Activated T-helper 1 cell treated with anti-CD3 and anti-CD28 coated beads, Interleukin-12 subunit alpha, Interleukin-12 subunit beta, Interleukin-2, Interleukin-4 antibody, amounts not matched to agents 30 ng/mL and 10 ng/mL and 1 ng/mL, durations not matched to agents 14 hours and 24 hours and 36 hours (primary cell): ENCODE measurements at places on chromosomes 11 and 22.

DNA sequence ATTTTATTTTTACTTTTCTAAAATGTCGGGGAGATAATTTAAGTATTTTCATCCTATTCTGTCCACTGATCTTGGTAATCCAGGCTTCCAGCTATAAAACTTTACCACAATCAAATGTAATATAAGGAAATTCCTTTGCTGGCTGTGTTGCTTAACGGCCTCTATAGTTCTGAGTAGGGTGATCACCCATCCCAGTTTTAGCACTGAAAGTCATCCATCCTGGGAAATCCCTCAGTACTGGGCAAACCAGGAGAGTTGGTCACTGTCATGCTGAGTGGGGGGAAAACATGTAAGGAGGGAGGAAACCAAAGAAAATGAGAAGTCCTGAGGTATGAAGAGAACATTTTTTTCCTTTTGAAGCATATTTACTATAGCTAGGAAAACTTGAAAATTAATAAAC, 12.8 kb upstream of the BACE1-AS start:
- DNase-seq: no peak

- no peak for DNase-seq
Measured at GRCh38 chr11:126607374-126607773, 251.9 kb downstream of the ST3GAL4 start.

- DNase-seq: no peak
Measured at GRCh38 chr11:105023003-105023402, at the start of gene CASP5. CASP5 (minus strand) TSS chr11:105023168; CDS start chr11:105023136, 32 bp downstream.

DNA sequence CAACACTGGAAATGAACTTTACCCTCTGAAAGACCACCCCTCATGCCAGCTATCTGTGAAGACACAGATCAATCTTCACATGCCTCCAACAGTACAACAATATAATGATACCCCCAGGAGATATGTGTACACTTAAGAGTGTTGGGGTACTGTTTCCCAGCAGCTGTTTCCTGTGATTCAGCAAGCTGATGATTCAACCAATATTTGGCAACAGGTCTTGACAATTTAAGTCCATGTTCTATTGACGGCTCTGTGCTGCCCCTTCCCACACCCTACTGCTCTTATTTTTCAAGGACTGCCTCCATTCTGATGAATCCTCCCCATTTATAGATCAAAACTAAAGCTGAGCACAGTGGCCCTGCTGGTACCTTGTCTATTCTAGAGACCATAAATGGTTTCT, 6.6 kb downstream of the SNX19 start:
- no peak for DNase-seq

DNA sequence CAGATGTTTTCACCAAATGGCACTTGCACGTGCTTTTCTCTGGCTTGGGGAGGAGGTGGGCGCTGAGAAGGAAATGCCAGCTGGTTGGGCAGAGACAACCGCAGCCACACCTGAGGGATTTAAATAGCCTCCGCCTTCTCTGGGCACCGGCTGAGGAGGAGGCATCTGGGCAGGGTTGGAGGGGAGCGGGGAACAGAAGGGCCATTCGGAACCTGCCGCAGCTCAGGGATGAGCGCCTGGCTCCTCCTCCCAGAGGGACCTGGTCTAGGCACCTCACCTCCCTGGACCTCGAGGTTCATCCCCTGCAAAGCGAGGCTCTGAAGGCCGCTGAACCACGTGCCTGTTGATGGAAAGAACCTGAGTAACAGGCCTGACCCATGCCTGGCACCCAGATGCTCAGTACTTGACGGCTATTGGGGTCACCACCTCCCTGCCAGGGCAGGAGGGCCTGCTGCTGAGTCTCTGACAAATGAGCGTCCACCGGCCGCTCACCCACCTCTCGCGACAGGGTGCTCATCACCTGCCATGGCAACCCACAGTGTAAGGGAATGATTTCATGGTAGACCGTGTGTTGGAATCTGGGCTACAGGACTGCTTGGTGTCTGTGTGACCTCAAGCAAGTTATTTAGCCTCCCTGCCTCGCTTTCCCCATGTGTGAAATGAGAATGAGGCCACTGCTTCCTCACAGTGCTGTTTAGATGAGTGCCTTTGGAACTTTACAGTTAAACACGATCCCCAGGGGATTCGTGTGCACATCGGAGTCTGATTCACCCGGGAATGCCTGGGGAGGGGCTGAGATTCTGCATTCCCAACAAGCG, 2.0 kb upstream of the KDELR3 start:
- no peak for DNase-seq

DNA sequence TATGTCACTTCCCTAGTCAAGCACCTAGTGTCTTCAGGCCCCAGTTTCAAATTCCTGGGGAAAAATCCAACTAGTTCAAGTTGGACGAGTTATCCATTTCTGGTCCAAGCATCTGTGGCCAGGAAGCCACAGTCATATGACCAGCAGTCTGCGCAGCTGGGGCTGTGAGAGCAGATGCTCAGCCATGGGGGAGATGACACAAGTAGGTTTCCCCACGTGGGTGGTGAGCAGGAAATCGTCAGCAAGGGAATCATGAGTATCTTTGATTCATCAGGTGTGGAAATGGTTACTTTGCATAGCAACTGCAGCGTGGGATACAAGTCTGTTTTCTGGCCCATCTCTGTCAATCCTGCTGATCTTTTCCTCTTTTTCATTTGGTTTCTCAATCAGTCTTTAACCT, 185.3 kb downstream of the C11orf91 start:
- DNase-seq: no peak

GRCh38 chr22:44383652-44384562, 71.2 kb upstream of the SHISAL1 start:
- DNase-seq: no peak

DNA sequence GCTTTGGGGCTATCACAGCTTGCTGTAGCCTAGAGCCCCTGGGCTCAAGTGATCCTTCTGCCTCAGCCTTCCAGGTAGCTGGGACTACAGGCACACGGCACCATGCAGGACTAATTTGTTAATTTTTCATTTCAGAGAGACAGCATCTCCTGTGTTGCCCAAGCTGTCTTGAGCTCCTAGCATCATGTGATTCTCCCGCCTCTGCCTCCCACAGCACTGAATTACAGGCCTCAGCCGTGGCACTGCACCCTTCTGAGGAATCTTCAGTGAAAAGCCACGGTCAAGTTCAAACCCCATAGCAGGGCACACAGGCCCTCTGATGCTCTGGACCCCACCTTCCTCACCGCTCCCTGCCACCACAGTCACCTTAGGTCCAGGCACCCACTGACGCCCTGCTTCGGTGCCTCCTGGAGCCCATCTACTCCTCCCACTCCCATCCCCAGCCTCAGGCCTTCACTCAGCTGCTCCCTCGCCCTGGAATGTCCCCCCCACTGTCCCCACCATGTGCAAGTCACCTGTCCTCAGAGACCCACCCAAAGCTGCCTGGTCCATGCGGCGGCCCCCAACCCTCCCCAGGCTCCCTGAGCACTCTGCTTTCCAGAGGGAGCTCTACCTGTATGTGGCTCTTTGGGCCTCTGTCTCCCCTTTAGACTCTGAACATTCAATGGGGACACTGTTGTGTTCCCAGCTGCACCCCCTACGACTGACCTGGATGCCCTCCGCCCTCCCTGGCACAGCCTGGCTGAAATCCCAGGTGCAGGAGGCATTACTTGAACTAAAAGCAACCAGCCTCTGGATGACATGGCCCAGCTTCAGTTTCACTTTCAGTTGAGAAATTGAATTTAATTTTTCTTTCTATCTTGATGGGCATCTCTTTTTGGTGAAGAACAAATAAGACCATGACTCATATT, 1.6 kb downstream of the APOL2 start:
- no peak for DNase-seq

DNA sequence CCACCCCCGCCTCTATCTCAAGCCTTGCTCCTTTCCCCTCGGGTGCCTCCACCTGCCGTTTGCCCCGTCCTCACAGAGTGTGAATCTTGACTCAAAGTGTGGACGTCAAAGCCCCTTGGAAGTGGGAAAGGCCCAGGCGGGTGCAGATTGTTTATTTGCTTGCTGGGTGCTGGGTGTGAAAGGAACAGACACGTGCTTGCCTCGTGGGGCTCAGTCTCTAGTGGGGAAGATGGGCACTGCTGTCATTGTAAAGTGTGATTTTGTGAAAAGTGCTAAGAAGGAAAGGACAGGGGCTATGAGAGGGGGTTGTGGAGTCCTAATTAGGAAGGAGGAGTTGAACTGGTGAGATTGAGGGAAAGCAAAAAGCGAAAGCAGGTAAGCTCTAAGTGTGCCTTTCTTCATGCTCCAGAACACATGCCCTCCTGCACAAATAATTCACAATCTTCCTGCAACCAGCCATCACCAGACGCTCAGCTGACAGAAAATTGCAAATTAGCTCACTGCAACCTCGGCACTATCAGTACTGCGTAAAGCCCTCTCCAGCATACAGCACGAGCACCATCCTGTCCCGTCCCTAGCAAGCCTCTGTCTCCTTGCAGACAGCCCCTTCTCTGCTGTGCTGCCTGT, 9.7 kb upstream of the GCAT start:
- no peak for DNase-seq

DNA sequence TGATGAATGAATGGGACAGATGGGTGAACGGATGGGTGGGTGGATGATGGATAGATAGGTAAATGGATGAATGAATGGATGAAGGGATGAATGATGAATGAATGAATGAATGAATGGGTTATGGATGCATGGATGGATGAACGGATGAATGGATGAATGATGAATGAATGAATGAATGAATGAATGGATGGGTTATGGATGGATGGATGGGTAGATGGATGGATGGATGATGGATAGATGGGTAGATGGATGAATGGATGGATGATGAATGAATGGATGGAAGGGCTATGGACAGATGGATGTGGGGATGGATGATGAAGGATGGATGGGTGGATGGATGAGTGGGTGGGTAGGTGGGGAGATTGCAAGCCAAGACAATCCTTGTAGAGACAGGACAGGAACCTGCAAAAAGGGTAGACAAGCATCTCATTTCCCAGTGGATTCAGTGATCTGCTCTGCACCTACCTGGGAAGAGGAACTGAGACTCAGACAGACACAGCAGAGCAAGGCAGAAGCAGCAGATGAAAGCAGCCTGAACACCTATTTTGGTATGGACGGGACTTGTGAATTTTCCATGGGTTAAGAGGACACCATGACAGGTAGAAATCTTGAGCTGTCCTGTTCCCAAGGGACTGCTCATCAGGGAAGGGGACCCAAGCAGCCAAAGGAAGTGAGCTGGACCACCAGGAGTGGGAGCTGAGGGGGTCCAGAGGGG, 68.0 kb downstream of the EFCAB6 start:
- DNase-seq: no peak

- DNase-seq: no peak
Measured at GRCh38 chr22:29269230-29269604, 1.1 kb downstream of the EWSR1 start.

- peak; percentile 69 for DNase-seq
Measured at GRCh38 chr11:77091146-77091940, 11.3 kb upstream of the OMP start.

GRCh38 chr11:57397394-57397990, 7.0 kb upstream of the PRG2 start:
- DNase-seq: no peak

DNA sequence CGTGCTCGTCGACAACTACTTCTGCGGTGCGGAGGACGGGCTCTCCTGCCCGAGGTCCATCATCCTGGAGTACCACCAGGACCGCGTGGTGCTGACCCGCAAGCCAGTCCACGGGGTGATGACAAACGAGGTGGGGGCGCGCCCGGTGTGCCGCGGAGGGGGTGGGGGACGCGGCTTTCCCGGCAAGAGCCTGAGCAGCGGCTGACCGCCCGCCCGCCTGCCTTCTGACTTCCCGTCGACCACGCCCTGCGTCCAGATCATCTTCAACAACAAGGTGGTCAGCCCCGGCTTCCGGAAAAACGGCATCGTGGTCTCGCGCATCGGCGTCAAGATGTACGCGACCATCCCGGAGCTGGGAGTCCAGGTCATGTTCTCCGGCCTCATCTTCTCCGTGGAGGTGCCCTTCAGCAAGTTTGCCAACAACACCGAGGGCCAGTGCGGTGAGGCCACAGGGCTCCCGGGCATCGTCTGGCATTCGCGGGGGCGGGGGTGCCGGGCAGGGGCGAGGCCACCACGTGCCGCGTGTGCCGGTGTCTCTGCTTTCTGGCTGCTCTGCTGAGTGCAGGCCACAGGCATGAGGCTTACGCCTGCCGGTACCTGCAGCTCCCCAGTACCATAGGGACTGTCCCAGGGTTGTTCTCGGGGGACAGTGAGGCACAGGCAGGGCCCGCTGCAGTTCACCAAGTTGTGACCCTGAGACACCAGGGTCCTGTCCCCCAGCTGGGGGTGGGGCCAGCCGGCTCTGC, 28.5 kb upstream of the MUC5B start:
- DNase-seq: no peak

DNA sequence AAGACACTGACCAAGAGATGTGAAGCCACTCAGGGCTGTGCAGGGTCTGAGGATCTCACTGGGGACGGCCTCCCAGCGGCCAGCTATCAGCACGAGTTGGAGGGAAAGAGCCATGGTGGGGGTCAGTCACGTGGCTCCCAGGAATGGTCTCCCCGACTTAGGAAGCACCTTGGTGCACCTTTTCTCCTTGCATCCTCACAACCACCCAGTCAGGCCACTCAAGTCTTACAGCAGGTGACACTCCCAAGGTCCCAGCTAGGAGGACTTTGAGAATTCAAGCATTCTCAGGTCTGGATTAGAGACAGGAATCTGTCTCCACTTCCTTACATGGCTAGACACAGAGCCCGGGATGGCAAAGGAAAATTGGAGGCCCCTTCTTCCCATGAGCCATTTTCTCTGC, 2.7 kb downstream of the RNASEH2C start:
- DNase-seq: no peak

GRCh38 chr11:92204731-92205130, 19.9 kb upstream of the FAT3 start:
- DNase-seq: no peak

GRCh38 chr11:130088919-130089673, 19.4 kb downstream of the APLP2 start:
- no peak for DNase-seq

DNA sequence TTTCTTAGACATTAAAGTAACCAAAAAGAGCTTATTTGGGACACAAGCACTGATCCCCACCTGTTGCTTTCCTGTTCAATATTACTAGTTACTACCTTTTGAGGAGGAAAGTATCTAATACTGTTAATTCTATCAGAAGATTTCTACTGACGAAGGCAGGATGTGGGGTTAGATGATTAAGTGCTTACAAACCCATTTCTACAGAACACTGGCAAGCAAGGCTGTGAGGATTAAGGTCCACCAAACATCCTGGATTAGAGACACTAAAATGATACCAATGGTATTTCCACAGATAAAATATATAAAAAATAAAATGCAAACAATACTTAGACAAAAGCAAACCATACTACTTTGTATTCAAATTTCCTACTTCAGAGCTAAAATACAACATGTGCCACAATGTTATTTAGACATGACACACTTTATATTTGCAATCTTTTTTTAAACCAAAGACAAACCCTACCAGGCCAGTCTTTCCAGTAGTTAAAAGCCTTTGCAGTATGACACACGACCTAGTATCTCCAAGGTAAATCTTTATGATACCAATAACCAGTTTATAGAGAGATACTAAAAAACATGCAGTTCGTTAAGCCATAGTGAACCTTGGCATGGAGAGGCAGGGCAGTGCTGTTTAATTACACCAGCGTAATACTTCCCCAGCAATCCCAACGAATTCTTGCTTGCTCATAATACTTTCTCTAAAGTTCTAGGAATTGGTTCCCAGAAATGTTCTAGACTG, 71.2 kb upstream of the TP53AIP1 start:
- no peak for DNase-seq

GRCh38 chr11:116821050-116821918, 1.8 kb downstream of the APOA4 start:
- DNase-seq: no peak
